ENCODE measurements at places on chromosomes 16 and 17.

DNA sequence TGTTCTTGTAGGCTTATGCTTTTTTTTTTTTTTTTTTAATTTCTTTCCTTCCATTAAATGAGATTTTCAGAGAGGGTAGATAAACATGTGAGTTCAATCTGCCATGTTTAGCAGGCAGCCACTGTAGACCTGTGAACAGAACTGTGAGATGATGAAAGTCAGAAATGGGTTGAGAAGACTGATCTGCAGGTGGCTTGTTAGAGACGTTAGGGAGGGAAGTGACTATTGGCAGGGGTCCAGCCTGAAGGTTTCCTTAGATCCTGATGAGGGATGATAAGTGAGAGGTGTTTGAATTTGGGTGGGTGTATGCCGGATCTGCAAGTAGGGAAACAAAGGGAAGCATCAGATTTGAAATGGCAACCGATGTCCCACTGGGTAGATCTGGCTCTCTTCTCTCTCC, 157.8 kb downstream of the HS3ST3B1 start:
- DNase-seq = no peak

DNA sequence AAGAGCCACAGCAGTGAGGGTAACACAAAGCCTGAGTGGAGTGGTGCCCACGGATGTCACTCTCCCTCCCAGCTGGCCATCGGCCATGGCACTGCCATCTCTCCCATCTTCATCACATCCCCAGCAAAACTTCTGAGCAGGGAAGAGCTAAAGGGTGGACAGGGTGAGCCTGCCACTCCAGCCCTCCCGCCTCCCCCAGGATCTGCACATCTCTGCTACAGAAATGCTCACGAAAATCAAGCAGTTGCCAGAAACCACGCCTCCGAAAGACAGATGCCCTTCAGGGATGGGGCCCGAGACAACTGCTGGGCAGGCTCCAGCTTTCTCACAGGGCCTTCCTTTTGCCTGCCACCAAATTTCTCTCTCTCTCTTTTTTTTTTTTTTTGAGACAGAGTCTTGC, 3.6 kb downstream of the GRIN2C start:
- DNase-seq = no peak

- no peak for DNase-seq
Observed at GRCh38 chr17:76968707-76969597, 100.7 kb downstream of the MGAT5B start.

GRCh38 chr16:30470170-30470512, 2.4 kb upstream of the ITGAL start:
- no peak for DNase-seq

DNA sequence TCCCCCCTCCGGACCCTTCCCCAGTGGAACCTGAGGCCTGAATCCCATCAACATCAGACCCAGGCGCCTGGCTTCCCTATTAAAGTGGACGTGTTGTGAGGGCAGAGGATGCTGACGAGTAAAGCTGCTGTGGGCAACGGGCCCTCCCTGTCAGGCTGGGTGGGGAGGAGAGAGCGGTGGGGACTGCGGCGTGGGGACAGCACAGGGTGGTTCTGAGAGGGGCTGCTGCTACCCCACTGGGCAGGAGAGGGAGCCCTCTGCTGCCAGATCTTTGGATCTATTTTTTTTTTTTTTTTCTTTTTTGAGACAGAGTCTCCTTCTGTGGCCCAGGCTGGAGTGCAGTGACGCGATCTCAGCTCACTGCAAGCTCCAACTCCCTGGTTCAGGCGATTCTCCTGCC, 5.9 kb downstream of the CA5A start:
- no peak for DNase-seq

DNA sequence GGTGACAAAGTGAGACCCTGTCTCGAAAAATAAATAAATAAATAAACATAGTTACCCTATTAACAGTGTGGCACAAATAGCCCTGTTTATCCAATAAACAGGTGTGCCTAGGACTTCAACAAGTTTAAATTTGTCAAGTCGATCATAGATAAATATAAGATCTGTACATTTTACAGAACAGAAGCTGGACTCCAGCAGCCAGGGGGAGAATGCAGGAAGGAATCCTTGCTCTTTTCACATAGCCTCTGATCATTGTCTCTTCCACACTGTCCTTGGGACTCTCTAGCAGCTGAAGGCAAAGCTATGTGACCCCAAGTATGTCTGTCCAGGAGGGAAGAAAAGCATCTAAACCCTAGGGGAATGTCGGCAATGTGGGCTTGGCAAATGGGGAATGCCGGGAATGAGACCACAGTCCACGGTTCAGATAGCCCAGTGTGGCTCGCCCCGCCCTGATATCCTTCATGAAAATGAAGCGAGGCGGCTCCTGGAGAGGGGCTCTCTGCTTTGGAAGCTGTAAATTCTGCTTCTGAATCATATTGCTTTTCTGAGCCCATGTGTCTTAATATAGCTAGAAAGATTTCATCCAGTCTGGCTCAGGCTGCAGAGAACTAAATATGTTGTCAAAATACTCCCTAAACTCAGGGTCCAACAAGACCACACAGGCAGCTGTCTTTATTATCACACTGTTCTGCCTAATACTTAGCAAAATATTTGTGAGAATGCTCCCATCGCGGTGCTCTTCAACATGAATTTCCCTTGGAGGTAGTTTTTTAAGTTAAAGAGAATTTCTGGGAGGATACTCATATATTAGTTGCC, 24.9 kb upstream of the GRB2 start:
- DNase-seq = peak; percentile 81

DNA sequence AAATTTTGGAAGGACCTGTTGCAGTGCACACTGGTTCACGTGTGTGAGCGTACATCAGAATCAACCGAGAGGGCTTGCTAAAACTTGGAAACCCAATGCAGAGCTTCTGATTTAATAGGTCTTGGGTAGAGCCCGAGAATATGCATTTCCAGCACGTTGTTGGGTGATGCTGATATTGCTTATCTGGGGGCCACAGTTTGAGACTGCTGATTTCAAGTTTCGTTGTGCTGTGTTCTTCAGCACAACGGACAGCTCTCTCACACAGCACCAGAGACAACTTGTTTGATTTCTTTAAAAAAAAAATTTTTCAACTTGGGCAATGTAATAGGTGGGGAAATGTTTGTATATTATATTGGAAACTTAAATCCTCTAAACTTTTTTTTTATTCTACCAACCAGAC, 9.4 kb downstream of the OR4D2 start:
- DNase-seq = no peak

- no peak for DNase-seq
Observed at GRCh38 chr17:17419631-17420030, 57.2 kb upstream of the MED9 start.

- no peak for DNase-seq
Observed at GRCh38 chr17:67578142-67578457, 139.6 kb upstream of the NOL11 start.

- DNase-seq = no peak
Observed at GRCh38 chr16:86963600-86964575, 353.3 kb downstream of the C16orf95 start.

- DNase-seq = no peak
Observed at GRCh38 chr17:41631025-41631897, 6.9 kb upstream of the KRT17 start.

DNA sequence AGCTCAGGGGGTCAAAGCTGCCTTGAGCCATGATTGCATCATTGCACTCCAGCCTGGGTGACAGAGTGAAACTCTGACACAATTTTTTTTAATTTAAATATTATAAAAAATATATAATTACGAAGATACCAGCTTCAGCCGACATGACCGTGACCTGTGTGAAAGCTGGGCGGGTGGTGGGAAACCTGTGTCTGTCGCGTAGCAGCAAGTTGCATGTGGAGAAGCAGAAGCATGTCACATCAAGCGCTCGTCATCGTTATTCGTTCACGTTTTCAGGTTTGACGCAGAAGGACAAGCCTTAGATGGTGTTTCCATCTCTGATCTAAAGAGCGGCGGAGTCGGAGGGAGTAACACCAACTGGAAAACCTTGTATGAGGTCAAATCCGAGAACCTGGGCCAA, 53.7 kb downstream of the RPA1 start:
- no peak for DNase-seq

DNA sequence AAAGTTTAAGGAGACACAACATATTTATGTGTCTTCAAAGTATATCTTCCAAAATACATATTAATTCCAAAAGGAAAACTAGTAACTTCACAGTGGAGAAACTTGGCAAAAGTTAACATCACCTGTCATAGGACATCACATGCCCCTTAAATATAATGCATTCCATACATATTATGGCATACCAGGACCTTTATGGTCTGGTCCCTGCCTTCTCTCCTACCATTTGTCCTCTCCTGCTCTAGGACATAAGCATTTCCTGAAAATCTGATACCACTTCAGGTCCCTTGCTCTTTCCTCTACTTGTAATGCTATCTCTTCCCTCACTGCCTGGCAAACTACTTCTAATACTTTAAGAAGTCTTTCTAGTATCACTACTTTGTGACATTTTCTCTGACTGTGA, 168.1 kb upstream of the RBL2 start:
- no peak for DNase-seq

GRCh38 chr17:66667491-66668030, 167.4 kb upstream of the CACNG5 start:
- DNase-seq = no peak

- no peak for DNase-seq
Observed at GRCh38 chr17:21295036-21295952, 10.8 kb downstream of the MAP2K3 start.

DNA sequence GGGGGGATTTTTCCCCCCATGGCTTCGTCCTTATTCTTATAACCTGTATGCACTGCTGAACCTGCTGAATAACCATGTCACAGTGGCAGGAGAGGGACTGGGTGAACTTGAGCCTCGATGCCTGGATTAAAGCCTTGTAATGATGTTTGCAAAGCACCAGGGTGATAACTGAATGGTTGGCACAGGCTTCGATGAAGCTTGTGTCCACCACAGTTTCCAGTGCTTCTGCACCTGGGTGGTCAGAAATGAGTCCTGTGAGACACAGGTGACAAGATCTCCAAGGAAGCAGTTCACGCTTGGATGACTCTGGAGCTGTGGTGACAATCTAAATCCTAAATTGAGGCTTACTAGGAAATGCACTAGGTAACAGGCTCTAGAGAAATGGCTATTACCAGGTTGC, 729.3 kb downstream of the MAF start:
- DNase-seq = no peak

DNA sequence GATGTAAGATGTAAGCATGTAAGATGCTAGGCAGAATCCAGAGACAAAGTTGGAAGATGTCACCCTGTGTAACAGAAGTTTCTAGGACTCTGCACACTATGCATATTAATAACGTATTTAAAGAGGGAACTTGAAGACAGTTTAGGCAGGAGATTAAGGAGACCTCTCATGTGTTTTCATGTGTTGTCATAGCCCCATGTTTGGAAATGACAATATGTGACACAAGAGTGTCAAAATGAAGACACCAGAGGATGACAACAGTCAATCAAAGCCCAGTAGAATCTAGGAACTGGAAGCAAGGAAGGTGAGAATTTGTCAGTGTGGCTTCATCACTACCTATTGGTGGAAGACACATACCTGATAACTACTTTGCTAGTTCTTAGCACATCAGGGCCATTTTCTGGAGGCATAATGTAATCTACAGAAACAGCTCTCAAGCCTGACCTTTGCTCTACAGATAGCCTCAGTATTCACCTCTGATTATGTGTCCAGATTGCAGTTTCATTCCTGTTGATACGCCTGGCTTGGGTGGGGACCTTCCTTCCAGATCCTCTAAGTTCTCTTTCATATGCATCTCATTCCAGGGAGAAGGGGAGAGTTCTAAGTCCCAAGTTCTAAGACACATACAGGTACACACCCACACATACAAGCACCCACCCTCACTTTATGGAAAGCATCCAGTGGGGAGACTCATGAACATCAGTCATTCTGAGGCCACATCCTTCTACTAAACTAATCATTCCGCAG, 26.3 kb downstream of the PMP22 start:
- DNase-seq = no peak

DNA sequence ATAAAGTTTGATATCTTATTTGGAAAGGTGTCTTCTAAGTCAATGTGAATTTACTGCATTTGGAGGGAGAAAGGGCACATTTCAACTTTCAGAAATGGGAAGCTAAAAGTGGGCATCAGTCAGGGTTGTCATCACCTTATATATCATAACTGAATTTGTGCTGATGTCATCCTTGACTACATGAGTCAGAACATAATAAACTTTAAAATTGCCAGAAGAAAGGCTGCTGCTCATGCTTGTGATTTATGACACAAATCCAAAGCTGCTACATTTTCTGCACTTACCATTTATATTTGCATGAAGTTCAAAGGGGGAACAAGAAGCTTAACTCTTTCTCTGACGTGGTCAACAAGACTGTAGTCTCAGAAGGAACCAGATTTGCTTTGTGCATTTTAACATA, 196.6 kb downstream of the UTP18 start:
- peak; percentile 25 for DNase-seq

DNA sequence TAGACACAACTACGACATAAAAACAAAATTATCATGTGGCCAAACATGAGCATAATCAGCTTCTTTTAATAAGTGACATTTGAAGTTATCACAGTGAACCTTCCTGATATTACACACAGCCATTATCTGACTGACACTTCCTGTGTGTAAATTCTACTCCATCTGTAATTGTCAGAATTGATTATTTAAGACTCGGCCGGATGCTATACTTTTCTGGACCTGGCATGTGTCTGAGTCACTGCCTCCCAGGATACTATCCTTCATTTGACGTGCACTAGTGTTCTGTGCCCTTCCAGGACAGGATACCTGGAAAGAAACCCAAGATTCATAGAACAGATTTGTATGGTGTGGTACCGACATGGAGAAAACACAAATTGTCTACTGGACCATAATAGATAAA, 242.0 kb downstream of the HS3ST3A1 start:
- DNase-seq = no peak

DNA sequence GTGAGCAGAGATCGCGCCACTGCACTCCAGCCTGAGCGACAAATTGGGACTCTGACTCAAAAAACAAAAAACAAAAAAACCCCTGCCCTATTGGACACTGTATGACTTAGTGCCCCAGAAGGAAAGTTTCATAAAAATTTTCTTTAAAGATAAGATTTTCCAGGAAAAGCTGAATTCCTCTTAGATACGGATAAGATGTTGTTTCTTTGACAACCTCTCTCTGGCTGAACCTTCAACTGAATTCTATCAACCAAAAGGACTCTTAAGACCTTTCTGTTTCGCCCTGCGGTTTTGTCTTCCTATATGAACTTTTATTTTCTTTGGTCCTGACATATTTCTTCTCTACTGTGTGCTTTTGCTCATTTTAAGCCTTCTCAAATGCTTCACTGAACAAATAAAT, 35.8 kb downstream of the CPPED1 start:
- DNase-seq = no peak
